ENCODE measurements at places on chromosomes 2 and 18.

GRCh38 chr2:178994264-178994663, 55.7 kb downstream of the CCDC141 start:
- no peak for DNase-seq

DNA sequence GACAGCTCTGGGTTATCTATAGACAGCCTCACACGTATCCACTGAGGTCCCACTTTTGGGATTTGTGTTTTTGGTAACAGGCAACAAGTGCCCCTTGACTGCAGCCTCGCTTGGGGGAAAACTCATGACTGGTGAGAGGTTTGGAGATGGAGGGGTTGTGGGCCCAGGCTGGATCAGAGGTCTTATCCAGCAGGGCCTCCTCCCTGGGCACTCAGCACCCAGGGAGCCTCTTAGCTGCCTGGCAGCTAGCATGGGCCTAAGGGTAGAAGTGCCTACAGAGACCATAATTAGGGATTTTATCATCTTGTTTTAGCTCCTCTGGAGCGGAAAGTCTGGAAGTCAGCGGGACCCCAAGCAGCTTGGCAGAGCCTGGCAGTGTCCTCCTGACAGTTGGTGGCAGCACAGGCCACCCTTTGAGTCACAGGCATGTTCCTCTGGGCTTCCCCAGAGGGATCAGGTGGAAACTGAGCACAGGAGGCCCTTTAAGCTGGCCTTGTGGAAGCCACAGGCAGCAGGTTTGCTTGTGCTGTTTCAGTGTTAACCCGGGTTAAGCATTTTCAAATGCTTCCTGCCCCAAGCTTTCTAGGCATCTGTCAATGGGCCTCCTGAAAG, 143.1 kb downstream of the KCTD1 start:
- peak; percentile 27 for DNase-seq

GRCh38 chr2:40199771-40200170, 252.1 kb downstream of the SLC8A1 start:
- no peak for DNase-seq

- no peak for DNase-seq
Observed at GRCh38 chr2:63977904-63978303, 41.3 kb downstream of the VPS54 start.

DNA sequence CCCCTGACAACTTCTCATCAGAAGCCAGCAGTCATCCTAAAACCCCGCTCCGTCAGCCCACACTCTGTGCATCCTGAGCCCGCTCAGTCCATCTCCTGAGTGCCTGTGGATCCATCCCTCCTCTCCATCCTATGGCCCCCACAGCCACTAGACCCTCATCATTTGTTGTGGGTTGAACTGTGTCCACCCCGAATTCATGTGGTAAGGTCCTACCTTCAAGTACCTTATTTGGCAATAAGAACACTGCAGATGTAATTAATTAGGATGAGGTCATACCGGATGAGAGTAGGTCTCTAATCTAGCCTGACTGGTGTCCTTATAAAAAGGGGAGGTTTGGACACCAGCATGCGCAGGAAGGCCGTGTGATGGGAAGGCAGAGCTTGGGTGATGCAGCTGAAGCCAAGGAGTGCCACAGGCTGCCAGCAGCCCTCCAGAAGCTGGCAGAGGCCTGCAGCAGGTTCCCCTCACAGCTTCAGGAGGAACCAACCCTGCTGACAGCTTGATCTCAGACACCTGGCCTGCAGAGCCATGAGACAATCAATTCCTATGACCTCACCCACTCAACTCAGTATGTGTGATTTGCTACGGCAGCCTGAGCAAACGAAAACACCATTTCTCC, 192.4 kb downstream of the ZBTB7C start:
- DNase-seq, result peak; percentile 17

DNA sequence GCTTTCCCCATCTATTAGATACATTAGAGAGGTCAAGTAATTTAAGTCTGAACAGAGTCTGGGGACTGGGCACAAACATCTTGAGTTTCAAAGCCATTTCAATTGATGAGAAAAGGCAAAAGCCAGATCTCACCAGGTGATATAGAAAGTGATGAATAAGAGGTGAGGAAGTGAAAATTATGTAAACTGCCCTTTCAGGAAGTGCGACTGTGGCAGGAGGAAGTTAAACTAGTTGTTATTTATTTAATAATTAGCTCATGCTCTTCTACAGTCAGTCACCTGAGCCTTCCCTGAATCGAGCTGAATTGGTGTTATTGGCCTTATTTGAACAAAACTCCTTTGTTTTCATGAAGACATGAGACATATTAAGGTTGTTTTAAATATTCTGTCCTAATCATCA, 115.1 kb downstream of the CDH20 start:
- DNase-seq, result no peak

DNA sequence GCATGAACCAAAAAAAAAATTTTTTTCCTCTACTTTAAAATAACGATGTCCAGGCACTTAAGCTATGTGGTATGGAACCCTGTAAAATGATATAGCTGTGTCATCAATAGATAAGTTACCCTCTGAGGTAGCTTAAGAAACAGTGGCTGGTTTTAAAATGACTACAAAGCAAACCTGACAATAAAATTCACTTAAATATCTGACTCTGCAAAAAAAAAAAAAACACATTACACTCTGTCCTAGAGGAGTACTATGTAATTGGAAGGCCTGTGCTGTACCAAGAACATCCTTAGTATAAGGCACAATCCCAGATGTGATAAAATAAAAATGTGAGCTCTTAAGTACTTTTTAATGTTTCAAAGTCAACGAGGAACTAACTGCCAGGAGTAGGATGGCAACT, 322.4 kb downstream of the ALK start:
- DNase-seq, result no peak

GRCh38 chr2:241635756-241636155, 1.2 kb downstream of the THAP4 start:
- DNase-seq, result no peak

DNA sequence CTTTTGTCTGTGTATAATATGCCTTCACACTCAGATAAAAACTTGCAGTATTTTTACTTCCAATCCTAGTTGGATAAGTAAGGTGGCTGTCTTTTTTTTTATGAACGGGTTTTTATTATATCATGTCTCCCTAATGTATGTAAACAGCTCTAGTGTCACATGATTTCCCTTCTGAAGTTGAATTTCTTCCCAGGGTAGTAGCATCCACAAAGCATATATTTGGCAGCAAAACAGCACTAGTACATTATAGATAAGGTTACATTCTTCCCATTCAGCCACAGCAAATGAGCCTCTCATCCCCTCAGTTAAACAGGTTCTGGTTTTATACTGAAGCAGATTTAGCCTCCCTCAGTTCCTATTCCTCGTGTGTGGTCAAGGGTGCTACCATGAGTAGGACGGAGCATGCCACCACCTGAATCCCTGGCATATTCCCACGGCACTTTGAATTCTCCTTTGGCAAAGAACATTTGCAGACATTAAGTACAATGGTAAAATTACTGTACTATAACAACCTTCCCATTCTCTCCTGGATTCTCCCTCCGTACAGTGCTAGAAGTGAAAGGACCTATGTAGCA, 15.4 kb upstream of the DTNA start:
- DNase-seq, result no peak

- DNase-seq, result peak; percentile 84
Observed at GRCh38 chr2:11495844-11496681, 30.1 kb upstream of the E2F6 start.

GRCh38 chr2:97995026-97995733, 568 bp downstream of the TMEM131 start:
- peak; percentile 32 for DNase-seq

DNA sequence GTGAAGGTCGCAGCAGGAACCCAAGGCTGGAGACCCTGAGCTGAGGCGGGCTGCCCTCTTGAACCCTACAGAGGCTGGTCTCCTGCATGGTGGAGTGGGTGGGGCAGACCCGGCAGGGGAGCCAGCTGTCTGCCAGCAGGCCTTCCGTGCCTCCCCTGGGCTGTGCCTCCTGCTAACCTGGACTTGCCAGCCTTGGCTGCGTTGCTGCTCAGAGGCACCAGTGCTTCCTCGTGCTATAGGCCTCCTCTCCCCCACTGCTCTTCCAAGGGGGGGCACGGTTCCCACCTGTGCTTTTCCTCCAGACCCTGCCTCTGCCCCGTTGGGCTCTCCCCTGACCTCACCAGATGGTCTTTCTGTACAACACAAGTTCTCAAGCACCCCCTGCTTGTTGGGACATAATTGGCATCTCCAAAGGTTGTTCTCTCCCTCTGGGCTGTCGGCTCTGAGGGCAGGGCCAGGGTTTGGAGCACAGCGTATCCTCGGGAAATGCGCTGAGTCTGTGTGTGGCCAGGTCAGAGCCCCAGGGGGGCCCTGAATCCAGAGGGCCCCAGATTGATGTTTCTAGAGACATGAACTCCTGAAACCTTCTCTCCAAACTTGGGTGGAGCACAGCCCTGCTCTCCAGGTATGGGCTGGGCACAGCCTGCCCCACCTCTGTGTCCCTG, 6.7 kb downstream of the ARHGEF4 start:
- no peak for DNase-seq

DNA sequence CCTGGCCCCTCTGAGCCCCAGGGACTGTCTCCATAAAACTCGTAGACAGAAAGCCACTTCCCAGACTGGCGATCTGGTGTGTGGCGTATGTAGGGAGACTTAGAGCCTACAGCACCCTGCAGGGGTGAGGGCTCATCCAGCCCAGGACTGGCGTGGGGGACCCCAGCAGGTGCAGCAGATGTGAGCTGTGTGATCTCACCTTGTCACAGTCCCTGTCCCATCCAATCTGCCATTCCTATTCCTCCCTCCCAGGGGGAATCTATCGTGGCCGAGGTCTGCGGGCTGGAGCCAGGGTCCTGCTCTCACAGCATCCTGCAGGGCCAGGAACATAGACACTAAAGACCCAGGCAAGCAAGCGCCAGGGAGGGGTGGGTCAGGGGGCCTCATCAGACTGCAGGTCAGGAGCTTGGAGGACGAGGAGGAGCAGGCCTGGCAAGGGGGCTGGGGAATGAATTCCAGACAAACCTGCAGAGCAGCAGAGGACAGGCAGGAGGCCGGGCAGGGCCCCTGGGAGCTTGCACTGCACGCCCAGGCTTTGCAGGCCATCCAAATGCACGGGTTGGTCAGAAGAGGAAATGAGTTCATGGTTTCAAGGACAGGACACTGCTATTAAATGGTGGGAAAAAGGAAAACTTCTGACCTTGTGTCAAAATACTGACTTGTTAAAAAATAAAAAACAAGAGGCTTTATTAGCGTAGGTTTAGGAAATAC, 32.5 kb downstream of the HS6ST1 start:
- no peak for DNase-seq

- DNase-seq, result no peak
Observed at GRCh38 chr2:200637901-200638300, 52.1 kb downstream of the AOX1 start.

DNA sequence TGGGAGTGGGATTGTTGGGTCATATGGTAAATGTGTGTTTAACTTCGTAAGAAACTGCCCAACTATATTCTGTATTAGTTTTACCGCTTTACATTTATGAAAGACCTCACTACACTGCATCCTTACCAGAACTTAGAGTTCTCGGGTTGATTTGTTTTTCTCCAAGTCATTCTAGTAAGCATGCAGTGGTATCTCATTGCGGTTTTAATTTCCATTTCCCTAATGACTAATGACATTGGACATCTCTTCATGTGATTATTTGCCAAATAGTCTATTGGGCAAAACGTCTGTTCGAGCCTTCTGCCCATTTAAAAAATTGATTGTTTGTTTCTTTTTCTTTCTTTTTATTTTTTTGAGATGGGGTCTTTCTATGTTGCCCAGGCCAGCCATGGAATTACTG, 6.8 kb downstream of the FBLN7 start:
- DNase-seq, result no peak

GRCh38 chr18:11494107-11494506, 115.3 kb upstream of the SLC35G4 start:
- no peak for DNase-seq

DNA sequence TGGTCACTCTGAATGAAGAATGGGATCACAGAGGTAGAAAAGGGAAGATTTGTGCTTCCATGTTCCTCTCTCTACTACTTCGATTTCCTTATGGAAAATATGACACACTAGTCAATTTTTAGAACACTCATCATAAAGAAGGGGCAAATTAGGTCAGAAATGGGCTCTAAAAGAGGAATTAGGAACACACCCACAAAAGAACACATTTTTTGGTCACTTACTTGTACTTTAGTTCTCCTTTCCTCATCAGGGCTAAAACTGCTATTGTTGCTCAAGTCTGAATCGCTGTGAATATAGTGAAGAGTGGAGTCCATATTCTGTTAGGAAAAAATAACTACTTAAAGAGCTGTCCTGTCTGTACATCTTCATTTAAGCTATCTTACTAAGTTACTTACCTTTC, 52.6 kb downstream of the PPP4R1 start:
- no peak for DNase-seq

DNA sequence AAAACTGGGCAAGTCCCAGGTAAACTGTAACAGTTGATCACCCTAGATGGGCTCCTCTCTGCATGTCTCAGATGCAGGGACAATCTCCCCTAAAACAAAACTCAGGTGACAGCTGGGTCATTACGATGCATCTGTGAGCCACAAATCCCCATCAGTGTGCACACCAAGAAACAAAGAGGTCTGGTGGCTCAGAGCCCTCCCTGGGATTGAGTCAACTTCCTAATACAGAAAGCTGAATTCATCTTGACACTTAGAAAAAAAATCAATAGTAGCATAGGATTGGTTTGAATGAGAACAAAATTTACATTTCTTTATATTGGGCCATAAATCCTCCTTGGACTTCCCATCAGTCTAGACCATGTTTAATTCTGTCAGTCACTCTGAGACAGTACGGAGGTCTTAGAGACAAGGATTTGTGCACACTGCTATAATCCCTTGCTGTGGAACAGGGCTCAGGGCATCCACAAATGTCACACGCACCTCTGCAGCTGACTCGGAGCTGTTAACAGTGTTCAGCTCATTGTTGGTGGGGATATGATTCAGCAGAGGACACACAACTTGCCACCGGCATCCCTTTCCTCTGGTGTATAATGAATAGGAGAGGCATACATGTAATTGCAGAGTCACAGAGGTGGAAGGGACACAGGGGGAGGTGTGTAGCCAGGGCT, 44.5 kb upstream of the DAPL1 start:
- no peak for DNase-seq

DNA sequence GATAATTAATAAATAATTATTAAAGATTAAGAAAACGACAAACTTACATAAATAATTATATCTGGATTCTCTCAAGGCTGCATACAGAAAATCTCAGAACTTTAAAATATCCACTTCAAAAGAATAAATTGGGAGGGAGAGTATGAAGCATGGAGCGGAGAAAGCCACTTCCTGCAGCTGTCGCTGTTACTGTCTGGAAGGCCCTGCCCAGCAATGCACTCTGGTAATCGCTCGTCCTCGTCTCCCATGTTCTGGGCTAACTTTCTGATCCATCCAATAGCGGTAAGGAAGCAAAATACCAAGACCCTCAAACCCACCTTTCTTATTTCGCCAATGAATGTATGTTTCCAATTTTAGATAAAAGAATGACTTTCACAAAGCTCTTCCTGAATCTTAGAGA, 26.7 kb downstream of the CYRIA start:
- peak; percentile 61 for DNase-seq

DNA sequence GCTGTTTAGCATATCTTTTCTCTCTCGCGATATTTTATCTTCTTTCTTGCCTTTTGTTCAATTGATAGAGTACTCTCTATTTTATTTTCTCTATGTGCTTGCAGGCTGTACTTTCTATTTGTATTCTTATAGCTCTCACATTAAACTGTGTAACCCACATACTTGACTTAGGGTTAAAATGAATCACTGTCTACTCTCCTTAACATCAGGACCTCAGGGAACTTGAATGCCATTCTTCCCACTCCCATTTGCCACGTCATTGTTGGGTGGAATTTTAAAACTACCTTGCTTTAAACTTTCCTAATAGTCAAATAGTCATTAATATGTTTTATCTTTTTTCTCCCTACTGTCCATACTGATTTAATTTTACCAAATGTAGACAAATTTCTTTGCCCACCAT, 269.7 kb downstream of the ALPK2 start:
- no peak for DNase-seq

GRCh38 chr2:169738566-169739229, 5.1 kb downstream of the KLHL23 start:
- no peak for DNase-seq

Data from brain (organoid and tissue), 16 donors.